ENCODE measurements at places on chromosomes 5 and 9.

DNA sequence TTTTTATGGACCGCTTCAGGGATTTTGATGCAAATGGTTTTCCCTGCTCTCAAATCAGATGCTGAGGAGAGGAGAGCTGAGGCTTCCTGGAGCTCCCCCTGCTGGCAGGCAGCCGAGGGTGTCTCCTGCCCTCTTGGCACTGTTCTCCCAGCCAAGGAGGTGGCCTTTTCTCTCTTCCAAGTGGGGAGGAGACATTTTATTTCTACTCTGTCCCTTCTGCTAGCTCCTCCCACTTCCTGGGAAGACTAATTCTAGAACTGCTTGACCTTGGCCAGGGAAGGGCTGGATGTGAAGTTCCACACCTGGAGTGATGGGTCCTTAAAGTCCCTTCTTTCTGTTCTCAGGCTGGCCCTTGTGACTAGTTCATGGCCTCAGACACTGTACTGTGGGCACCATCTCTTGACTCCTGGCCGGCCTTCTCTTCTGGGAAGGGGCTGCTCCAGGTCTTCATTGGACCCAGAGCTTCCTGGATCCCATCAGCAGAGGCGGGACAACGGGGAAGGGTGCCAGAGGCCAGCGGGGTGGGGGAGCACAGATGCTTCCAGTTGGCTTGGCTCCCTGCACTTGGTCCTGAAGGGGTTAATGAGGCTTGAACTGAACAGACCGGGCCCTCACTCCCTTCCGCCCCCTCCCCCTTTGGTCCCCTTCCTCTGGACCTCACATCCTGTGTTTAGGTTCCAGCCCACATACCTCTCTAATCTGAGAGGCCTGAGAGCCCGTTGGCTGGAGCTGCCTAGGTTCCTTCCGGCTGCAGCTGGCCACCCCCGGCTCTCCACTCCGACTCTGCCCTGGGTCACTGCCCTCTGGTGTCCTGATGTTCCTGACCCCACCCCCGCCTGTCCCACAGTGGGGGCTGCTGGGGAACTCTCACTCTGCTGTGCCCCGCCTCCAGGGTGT lies 32.1 kb downstream of the PTPA start:
- DNase-seq: peak; percentile 92

DNA sequence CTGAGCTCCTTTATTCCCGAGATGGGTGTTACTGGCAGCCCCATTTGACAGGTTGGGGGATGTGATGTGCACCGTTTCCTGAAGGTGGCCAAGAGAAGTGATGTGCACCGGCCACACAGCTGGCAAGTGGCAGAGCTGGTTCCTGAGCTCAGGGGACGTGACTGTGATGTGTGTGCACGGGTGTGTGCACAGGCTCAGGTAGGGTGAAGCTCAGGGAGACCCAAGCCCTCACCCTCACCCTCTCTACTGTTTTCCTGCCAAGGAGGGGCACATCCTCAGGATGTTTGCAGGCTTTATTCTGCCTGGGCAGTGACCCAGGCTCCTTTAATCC lies 56.6 kb downstream of the WWC1 start:
- DNase-seq: no peak

GRCh38 chr9:35972093-35972492 lies 14.1 kb upstream of the OR2S2 start:
- no peak for DNase-seq

DNA sequence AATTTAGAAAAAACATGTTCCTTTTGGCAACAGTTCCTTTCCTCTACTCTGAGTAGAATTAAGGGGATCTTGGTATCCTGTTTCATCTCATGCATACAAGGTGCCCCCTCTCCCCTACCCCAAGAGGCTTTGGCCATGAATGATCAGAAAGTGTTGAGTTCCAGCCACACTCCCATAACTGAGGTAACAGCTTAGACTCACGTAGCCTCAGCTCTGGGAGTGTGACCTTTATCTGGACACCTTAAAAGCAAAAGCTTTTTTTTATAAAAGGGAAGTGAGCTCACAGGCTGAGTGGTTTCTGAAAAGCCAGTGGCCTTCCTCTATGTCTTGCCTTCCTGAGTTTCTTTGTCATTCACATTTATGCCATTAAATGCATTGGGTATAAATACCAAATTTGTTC lies 900 bp upstream of the HAVCR2 start:
- no peak for DNase-seq

GRCh38 chr5:2517451-2517850 lies 234.0 kb downstream of the IRX2 start:
- no peak for DNase-seq

- no peak for DNase-seq
Measured at GRCh38 chr9:83930881-83931280, 9.6 kb upstream of the KIF27 start.

- no peak for DNase-seq
Measured at GRCh38 chr9:38334234-38334633, 58.3 kb upstream of the ALDH1B1 start.

DNA sequence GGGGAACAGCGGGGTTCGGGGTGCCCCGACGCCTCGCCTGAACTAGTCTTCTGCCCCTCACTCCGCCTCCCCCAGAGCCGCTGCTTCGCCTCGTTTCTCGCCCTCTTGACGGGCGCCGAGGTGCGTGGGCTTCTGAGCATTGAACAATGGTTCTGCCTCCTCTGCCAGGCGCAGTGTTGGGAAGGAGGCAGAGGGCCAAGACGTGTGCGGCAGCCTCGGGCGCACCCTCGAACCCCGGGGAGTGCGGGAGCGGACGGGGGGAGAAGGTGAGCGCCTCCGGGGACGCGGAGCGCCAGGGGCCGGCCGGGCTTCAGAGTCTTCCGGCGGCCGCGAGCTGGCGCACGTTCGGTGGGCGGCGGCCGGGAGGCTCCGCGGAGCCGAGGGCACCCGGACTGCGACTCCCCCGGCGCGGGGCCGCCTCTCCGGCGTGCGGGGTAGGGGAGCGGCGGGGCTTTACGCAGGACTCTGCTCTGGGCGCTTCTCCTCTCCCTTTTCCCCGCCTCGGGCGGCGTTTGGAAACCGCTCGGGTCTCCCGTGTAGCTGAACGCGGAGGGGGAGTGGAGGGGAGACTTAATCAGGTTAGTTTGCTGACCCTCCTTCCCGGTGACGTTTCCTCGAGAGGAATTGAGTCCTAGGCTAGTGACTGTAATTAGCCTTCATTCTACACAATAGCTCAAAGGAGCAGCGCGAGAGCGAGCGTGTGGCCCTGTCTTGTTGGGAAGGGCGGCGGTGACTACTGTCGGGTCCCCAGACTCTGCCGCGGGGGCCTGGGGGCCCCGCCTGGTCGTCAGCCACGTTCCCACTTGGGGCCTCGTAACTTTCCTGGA lies 1.1 kb downstream of the VLDLR start:
- DNase-seq: peak; percentile 6

DNA sequence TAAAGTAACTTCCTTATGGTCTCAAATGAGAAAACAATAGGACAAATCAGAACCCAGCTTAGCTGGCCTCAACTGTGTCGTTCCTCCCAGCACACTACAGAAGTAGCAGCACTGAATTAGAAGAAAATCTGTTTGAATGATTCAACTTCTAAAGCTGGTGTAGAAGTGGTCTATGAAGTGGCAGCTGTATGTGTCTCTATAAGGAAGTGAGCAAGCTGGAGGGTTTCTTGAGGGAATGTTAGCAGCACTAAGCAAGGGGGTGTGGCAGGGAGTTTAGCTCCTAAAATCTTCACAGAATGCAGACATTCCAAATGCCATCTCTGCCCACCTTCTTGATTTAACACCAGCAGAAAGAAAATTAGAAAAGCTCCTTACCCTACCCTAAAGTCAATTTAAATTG lies 4.1 kb downstream of the KLF9 start:
- DNase-seq: peak; percentile 37

GRCh38 chr5:39555788-39556187 lies 131.0 kb upstream of the DAB2 start:
- no peak for DNase-seq

DNA sequence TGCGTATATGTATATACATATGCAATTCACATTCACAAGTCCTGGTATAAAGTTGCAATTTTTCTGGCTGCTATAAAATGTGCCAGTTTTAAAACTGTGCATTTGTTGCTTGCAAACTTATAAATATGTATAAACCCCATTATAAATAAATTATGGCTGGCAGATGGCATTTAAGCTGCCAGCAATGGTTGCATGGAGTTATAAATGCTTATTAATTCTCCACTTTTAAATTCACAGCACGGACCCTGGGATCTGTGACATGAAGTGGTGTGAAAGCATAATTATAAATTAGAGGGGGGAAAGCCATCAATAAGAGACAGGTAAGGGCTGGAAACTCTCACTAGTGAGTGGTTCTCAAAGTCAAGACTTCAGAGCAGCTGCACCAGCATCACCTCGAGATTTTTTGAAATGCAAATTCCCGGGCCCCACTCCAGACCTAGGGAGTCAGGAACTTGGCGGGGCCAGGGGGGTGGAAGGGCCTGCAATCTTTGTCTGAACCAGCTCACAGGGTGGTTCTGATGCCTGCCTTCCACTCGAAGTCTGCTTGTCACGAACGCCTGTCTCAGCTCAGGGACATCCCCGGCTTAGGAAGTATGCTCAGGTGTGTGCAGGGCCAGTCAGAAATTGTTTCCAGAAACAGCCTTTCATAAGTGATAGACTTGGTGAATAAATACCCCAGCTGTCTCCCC lies 16.9 kb downstream of the S1PR3 start:
- DNase-seq: no peak

DNA sequence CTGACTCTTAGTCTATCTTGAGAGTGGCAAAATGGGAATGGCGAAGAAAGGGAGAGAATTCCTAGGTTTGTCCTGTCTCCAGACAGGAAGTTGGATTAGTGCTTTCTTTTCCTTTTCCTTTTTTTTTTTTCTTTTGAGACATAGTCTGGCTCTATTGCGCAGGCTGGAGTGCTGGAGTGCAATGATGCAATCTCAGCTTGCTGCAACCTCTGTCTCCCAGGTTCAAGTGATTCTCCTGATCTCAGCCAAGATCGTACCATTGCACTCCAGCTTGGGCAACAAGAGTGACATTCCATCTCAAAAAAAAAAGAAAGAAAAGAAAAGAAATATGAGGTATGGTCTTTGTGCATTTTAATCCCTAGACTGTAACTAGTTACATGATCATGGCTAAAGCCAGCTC lies 12.6 kb upstream of the KIF27 start:
- no peak for DNase-seq

GRCh38 chr5:131661933-131662332 lies 26.9 kb upstream of the RAPGEF6 start:
- DNase-seq: no peak

DNA sequence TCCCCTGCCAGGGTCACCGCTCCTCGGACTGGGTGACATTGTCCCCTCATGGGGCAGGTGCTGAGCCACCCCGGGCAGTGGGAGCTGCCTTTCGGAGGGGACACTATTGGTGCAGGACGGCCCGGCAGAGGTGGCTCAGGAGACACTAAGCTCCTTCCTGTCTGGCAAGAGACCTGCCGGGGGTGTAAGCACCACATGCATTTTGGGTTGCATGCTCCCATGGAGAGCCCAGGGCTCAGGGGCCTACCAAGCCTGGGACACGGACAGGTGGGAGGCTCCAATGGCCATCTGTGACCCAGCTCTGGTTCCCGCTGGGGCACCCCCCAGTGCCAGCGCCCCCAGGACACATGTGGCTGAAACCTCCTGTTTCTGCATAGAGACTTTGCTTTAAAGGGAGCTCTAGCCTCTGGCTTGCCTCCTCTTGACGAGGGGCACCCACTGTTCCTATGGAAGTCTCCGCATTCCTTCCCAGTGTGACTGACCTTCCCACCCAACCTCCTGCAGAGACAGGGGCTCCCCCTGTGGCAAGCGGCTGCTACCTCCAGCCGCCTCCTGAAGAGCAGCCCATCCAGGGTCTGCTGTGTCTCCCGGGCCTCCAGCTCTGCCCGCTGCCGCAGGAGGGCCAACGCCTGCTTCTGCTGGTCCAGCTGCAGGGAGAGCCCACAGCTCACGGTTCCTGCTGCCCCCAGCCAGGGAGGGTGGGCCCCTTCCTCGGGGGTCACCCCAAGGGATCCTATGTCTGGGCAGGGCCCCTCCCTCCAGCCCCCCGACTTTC lies 28.1 kb downstream of the CCDC187 start:
- no peak for DNase-seq

- DNase-seq: no peak
Measured at GRCh38 chr9:109789556-109789955, 9.6 kb downstream of the PALM2AKAP2 start.

DNA sequence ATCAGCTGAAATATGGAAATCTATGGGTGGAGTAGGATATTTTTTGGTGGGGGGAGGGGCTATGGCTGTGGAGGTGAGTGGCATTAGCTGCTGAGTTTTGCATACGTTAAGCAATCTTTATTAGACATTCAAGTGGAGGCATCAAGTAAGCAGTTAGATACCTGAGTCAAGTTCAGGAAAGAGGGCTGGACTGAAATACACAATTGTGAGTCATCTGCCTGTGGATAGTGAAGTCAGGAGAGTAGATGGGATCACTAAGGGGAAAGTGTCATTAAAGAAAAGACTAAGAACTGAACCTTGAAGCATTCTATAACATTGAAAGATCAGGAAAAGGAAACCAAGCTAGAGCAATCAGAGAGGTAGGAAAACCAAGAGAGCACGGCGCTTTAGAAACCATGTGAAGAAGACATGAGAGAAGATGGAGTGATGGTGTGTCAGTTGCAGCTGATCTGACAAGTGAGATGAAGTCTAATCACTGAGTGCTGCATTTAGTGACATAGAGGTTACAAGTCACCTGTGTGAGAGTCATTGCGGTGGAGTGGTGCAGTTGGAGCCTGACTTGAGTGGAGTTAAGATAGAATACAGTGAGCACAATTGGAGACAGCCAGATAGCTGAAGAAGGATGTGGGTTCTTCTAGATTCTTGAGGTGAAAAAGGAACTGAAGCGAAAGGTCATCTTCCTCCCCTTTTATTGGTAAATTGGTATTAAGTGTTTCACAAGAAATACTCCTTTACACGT lies 88.7 kb downstream of the PIP5K1B start:
- no peak for DNase-seq

DNA sequence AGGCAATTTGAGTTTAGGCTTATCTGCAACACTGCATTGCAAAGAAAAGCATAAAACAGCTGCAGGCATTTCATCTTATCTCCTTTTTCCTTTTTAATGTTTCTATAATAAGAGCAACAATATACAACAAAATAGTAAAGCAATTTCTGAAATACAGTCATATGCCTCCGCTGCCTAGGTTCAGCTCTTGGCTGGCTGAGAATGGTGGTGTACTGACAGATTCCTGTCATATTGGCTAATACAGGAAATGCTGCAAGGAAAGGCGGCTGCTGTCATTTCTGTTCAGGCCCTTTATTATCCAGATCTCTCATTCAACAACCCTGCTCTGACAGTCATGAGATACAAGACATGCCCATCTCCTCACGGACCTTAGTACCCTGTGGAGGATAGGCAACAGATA lies 677.0 kb downstream of the TAF11L14 start:
- DNase-seq: no peak

DNA sequence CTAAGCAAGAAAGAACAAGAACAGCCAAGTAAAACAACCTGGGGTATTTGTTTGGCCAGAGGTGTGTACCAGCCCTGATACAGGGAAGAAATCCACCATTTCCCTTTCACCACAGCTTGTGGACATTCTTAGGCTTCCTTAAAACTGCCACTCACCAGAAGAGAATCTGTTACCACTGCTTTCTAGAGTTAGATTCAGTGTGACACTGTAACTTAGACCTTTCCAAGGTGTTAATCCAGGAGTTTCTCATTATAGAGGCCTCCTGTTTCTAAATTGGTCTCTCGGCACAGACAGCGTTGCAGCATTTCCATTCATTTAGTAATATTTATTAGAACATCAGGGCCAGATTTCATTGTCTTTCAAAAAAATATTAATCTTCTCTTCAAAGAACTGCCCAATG lies 55.0 kb downstream of the NIPAL4 start:
- DNase-seq: no peak

- no peak for DNase-seq
Measured at GRCh38 chr5:27392716-27393115, 354.3 kb upstream of the CDH9 start.
